Vagina (tissue), 2 donors: ENCODE measurements at places on chromosomes 4 and X. TPM values are rescaled to one million over a fixed set of nuclear protein-coding genes. Genes with fewer than 3 reads are reported as not detected.

- DNase-seq: no peak
Observed at GRCh38 chr4:8874003-8874895, 2.6 kb upstream of the HMX1 start.

DNA sequence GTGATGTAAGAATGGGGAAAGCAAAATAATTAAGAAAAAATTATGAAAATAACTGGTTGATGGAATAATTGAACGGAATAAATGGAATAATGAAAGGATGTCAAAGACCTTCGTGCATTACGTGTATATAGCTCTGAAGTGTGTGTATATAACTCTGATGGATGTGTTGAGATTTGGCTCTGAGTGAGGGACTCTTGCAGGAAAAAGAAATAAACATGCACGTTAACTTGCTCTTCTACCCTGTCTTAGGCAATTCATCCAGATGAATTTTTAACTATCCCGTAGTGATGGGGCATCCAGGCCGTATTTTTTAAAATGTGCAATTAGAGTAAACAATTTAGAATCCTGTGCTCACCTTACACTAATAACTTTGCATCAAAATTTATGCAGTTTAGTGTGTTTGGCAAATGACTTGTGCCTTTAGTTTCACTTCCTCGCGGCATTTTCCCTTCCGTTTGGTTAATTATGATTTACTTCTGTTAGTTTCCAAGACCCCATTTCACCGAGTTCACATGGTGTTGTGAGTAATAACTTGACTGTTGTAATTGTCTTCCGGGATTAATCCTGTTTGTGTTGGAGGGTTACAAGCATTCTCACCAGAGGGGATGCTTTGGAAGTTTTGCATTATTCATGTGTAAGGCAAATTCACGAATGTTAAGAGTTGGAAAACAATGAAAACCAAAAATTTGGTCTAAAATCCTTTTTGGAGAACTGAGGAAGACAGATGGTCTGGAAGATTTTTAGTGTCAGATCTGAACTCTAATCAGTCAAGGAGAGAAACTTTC lies 256.5 kb upstream of the FAT1 start:
- DNase-seq: no peak

DNA sequence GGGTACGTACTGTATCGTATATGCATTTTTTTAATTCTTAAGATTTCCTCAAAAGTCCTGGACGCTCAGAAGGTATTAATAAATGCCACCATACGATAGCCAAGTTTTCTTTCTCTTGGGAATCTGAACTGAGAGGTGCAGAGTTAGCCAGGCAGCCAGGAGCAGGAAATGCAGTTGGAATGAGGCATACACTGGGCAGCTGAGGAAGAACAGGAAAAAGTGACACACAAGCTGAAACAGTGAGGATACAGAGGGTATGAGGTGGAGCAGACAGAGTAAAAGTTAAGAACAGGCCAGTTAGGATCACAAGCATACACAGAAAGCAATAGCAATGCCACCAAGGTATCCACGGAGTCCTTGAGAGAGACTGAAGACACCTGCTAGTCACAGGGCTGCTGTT lies 13.4 kb downstream of the UFSP2 start:
- DNase-seq: no peak

The SHROOM3 gene
- 6.9 TPM for total RNA-seq

DNA sequence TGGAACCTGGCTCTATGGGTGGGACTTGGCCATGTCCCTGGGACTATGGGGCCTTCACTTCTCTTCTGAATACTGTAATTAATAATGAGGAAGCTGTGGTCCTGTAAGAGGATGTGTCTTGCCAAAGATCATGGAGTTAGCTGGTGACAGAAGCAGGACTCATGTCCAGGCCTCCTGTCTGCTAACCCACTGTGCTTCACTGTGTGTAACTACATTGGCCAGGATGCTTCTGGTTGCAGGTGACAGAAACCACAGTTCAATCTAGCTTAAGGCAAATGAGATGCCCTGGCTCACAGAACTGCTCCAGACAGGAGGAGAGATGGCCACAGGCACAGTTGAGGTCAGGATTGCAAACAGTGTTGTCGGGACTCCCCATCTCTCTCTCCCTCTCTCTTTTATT lies 3.1 kb downstream of the MTMR1 start:
- no peak for DNase-seq

DNA sequence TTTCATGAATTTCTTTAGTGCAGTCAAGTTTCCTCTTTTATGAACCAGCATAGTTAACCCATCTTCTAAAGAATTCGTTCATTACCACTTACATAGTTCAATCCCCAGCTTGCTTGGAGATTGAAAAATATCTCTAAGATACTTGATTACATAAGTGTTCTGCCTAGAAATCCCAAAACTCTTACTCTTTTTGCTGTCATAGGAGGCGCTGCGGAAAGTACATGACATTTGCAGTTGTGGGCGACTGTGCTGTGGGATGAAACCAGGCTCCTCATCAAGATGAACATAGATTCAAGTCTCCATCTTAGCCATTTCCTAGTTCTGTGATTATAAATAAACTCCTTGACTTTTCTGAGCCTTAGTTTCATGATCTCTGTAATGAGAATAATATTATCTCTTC lies 107.1 kb upstream of the SORBS2 start:
- no peak for DNase-seq
